ENCODE measurements at places on chromosomes 6 and 20. TPM values are rescaled to one million over a fixed set of nuclear protein-coding genes. Genes with fewer than 3 reads are reported as not detected.

The LRRN4 gene
- total RNA-seq = 113 TPM

The C6orf141 gene
- total RNA-seq = 2.4 TPM

The RHAG gene
- total RNA-seq = not detected

The STX7 gene
- 65.7 TPM for total RNA-seq

DNA sequence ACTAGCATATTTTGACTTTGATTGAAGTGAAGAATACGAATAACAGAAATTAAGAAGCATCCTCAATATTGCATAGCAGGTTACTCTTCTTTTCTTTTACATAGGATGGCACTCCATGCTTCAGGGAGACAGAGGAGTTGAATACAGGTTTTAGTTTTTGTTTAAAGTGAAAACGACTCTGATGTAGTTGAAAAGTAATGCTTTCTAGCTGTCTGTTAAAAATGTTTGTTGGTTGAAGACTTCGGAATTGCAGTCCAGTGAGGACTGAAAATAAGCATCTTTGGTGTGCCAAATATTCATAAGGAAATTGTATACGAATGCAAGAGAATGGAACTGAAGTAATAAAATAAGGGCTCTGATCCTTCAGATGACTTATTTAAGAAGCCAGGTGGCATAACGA lies 618 bp upstream of the SLC16A10 start:
- DNase-seq = no peak

DNA sequence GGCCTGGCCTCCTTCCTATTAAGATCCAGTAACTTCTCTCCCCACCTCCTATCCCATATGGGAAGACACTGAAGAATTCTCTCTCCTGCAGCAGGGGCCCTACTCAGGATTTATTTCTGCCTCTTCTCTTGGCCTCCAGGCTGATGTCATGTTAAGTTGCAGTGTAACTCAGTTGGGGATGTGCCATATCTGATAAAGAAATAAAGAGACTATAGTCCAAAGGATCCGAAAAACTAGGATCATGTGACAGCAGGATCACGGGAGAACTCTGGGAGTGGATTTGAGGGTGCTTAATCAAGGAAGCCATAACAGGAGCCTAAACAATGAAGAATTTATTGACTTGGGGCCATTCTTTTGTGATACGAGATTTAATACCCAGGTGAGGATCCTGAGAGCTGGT lies 38.5 kb upstream of the TGM6 start:
- no peak for DNase-seq

DNA sequence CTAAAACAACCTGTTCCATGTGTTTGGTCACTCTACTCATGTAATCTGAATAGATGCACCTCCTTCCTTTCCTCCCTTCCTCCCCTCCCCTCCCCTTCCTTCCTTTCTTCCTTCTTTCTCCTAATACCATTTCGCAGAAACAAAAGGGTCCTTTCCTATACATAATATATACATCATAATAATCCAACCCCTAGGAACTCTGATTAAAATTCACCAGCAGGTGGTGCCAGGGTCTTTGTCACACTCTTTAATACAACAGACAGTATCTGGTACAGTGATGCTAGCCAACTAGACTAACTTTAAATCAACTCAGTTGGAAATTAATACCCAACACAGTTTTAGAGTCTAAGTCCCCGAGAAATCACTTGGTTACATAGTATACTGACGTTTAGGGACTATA lies 181.2 kb upstream of the SHLD1 start:
- peak; percentile 41 for DNase-seq

GRCh38 chr6:147508042-147508865 lies at the start of gene SAMD5:
SAMD5 (plus strand) TSS chr6:147508690; CDS start chr6:147508929, 239 bp downstream.
- peak; percentile 33 for DNase-seq
